ENCODE measurements at places on chromosomes 1 and 21.

DNA sequence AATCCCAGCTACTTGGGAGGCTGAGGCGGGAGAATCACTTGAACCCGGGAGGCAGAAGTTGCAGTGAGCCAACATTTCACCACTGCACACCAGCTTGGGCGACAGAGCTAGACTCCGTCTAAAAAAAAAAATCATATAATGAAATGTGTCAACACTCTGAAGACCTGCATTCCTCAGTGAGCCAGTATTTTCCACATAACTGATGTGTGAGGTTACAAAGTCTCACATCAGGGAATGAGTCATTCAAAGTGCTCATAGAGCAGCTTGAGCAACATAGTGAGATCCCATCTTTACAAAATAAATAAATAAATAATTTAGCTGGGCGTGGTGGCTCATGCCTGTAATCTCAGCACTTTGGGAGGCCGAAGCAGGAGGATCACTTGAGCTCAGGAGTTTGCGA is 65.5 kb downstream of the CASZ1 start:
- DNase-seq: no peak

DNA sequence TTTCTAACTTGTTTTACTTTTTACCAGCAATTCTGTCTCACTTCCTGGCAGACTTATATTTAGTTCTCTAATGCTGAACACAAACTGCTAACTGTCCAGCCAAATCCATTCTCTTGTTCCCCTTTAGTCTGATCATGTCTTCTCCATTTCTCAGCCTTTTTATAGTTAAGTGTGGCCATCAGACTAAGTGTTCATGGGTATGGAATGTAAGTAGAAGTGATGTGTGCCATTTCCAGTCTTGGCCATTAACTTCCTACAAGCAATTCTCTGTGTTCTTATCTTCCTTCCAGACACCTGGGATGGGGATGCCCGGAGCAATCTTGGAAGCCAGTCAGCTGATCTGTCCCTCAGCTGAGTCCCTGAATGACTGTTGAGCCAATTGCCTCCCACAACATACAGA is 165.8 kb downstream of the ST6GALNAC3 start:
- DNase-seq: no peak

- DNase-seq: no peak
These were observed 281.6 kb downstream of the BRINP3 start for GRCh38 chr1:190196020-190196419.

- DNase-seq: no peak
These were observed 5.9 kb upstream of the SPRR4 start for GRCh38 chr1:152964536-152964935.

DNA sequence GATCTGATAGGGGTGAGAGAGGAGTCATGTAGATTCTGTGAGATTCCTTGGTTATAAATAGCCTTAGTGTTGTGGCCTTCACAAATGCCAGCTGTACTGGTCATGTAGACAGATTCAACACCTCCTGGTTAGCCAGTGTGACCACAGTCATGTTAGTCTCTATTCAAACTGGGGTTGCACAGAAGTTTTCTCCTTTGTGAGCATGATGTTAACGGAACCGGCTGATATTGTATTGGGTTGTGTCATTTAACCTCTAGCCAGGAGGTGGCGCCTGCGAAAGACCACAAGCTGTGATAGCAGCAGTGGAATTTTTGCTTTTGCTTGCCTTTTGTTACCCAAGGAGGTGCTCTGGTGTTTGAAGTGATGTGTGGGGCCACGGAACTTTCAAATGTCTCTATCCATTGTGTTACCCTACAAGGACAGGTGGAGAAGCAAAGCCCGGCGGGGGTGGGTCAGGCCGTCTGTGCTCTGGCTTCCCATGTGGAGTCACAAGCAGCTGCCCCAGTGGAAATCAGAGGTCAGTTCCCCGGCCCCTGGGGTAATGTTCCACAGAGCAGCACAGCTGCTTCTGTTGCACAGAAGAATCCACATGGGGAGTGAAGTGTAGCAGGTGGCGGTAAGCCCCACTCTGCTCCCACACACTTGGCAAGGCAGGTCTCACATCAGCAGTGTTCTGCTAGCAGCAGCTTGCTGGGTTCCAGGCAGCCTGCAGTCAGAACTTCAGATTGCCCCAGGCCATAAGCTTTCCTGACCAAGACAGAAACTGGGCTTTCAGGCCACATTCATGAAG is 112.6 kb downstream of the ADAMTS1 start:
- DNase-seq: no peak

DNA sequence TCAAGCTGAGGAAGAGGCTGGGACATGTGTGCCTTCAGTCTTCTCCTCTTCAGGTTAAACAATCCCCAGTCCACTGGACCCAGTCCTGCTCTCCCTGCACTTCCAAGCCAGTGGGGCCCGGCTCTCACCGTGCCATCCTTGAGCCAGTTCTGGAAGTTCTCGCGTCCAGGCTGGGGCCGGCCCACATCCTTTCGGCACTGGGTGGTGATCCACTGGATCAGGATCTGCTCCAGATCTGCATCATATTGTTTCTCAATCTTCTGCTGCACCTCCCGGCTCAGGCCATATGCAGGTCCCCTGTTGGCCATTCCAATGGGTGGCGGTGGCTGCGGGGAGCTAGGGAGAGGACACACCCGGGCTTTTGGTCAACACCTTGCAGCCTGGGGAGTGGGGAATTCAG is 5.1 kb downstream of the TAGLN2 start:
- DNase-seq: no peak

DNA sequence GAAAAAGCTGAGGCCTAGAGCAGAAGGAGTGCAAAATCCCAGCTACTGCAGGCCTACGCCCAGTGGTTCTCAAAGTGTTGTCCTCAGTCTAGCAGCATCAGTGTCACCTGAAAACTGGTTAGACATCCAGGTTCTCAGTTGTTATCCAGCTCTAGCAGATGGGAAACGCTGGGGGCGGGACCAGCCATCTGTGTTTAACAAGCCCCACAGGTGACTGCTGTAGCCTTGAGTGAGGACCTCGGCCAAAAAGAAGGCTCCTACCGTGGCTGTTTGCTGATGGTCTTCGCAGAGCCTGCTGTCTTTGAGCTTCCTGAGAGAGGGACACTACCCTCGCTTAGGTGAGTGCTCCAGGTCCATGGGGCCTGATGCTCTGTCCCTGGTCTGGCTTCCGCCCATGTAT is 69.7 kb downstream of the LRRN2 start:
- no peak for DNase-seq

- no peak for DNase-seq
These were observed 43.7 kb downstream of the C8B start for GRCh38 chr1:56922070-56922469.

DNA sequence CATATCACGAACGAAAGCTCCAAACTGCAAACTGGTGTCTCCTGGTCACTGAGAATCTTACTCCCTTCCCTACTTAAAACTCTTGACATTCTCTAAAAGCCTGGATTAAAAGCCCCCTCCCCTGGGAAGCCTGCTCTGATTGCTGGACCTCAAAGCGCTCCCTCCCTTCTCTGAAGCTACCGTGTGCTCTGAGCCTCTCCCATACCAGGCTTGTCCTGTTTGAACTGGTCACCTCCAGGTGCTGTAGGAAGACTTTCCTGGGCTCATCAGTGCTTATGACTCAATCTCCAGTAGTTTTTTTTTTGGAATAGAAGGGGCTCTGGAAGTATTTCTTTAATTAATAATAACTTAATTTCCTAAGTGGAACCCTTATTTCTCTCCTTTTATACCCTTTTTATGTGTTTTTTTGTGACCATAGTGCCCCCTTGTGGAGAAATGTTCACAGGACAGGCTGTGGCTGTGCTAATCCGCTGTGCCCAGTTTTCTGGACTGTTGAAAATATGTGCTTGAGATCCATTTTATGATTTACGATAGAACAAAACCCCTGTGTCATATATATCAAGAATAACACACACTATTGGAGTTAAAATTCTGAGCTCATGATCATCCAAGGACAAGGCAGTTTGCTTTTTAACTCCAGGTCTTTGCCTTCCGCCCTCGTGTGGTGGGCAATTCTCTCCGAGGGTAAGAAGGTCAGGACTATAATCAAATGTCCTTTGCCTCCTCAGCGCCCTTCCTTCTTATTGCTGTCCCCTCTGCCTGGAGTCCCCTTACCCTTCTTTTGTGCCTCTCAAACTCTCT is 16.9 kb downstream of the MTARC1 start:
- no peak for DNase-seq

- no peak for DNase-seq
These were observed 474.0 kb downstream of the SETD4 start for GRCh38 chr21:35586305-35586704.

DNA sequence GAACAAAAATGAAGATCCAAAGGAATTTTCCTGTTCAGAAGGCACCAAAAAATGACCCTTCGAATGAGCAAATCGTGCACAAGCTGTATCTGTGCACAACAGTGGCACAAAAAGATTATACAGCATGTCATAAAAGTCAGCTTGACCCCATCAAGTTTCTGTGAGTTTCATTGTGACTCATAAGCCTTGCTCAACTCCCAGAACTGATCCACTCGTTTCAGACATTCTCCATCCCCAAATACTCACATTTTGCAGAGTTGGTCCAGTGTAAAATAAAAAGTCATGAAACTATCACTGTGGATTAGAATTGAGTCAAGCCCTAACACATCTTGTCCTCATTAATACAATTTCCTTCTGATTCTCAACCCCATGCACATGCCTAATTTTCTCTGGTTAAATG is 174.7 kb upstream of the PKN2 start:
- DNase-seq: no peak

- no peak for DNase-seq
These were observed 346.8 kb downstream of the BRINP2 start for GRCh38 chr1:177517546-177517945.

DNA sequence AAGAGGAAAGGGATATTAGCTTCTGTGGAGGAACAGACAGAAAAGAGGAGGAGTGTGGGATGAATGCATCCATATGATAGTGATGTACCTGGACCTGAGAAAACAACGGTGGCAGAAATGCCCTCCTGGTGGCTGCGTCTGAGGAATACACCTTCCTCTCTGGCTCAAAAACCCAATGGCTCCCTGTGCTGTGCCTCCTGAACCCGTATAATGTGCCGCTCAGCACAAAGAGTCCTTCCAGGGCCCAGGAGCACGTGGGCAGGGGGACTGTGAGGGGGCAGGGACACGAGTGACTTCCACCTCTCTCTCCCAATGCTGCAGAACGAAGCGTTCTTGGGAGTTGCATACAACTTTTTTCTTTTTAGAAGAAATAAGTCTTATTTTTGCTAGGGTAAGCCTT is 31.2 kb downstream of the IRF2BP2 start:
- DNase-seq: no peak

DNA sequence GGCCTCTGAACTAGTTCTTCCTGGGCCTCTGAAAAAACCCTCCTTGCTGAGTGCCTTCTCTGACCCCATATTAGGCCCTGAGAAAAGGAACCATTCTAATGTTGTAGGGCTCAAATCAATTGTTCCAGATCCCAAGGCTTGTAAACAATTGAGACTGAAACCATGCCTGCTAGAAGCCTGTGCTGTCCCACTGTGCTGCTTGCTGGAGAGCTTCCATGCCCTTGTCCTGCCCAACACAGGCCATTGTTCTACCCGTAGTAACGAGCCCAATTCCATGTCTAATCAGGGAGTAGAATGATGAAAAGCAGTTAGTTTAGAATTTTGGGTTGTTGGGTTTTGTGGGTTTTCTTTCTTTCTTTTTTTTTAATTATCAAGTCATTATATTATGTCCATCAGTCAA is 47.4 kb downstream of the ZNF281 start:
- DNase-seq: no peak

- no peak for DNase-seq
These were observed 121.8 kb downstream of the EPHB2 start for GRCh38 chr1:22832414-22832786.
